Hematopoietic multipotent progenitor cell treated with erythropoietin and hydrocortisone succinate and interleukin-3 and kit ligand, for 6 days (in vitro differentiated cells): ENCODE measurements at places on chromosomes 13 and 19.

- DNase-seq: no peak
Measured at GRCh38 chr13:69654392-69654791, 453.2 kb upstream of the ATXN8OS start.

GRCh38 chr13:32008518-32009175 lies 22.9 kb upstream of the FRY start:
- no peak for DNase-seq

GRCh38 chr19:36121486-36122124 lies 6.3 kb downstream of the TBCB start:
- no peak for DNase-seq

DNA sequence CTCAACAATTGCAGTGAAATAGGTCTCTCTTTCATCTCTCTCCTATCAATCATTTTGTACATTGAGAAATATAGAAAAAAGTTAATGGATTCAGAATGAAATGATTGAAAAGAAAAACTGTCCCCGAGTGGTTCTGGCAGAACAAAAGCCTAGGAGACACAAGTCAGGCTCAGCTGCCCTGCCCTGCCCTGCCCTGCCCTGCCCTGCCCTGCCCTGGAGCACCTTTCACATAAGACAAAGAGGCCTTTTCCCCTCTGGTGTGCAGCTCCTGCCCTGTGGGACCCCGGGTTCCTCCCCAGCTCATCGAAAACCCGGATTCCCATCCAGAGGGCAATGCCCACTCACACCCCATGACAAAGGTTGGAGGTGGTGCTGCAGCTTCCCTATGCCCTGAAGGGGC lies 94.7 kb downstream of the TEX26 start:
- no peak for DNase-seq

GRCh38 chr19:12767150-12767549 lies 8.2 kb downstream of the HOOK2 start:
- DNase-seq: no peak

DNA sequence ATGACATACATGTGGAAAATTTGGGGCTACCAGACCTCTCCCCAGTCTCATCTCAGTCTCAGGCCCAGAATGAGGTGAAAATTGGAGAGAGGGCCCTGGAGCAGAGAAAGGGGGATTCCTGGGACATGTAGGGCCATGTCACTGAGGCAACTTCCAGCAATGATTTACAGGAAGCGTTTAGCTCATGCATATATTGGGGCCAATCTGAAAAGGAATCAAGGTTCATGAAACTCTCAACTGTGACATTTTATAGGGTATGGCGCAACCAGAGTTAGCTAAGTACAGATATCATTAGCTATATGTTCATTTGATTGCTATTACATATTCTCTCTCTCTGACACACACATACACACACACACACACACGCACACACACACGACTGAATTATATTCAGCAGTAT lies 86.3 kb downstream of the RNASEH2B start:
- no peak for DNase-seq

DNA sequence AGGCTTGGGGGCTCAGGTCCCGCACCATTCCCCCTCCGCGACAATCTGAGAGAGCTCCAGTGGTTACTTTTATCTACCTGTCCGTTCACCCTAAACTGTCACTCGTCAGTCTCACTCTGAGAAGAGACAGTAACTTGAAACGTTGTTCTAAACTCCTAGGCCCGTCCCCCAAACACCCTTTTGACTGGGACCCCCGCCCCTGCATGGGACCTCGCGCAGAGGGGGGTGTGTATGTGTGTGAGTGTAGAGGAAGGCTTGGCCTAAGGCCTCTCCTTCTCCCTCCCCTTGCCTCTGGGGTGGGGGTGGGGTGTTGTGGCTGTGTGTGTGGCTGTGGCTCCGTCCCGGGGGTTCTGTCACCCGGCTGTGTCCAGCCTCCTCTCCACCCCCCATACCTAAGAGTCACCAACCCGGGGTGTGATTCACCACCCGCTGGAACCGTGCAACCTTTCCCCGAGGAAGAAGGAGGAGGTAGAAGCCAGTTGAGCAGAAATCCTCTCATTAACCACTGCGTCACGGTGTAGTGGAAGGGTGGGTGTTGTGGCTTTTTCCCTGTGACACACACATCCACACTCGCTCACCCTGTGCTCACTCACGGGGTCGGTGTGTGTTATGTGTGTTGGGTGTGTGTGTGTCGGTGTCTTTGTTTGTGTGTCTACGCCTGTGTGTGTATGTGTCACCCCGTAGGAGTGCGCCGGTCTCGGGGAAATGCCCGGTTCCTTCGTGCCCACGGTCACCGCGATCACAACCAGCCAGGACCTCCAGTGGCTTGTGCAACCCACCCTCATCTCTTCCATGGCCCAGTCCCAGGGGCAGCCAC lies 2.4 kb downstream of the FOSB start:
- DNase-seq: no peak

GRCh38 chr13:30729801-30730200 lies 5.5 kb upstream of the ALOX5AP start:
- DNase-seq: no peak

DNA sequence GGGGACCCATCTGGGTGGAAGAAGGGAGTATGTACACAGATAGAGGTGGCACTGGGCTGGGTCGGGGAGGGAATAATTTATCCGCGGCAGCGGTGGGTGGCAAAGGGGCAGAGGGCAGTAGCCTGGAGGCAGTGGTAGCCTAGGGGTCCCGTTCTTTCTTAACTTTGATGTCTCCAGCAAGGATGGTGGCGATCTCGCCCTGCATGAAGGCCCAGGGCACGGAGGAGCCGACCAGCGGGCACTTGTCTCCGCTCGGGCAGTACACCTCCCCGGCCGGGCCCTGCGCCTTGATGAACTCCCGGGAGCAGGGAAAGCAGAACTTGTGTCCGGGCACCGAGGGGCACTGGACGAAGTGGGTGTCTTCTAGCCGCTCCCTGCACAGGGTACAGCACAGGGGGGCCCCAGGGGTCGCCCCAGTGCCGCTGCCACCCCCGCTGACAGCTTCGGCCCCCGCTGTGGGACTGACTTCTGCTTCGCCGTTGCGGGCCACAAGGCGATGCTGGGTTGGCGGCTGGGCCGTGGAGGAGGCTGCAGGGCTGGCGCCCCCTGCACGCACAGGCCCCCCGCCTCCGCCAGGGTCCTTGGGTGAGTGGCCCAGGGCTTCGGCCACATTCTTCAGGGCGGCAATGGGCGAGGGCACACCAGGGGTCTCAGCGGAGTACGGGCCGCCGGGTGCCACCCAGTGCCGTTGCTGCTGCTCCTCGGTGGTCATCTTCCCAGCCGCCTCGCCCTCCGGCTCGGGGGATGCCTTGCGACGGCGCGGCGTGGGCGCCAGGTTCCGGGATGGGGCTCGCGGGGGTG lies 1.9 kb downstream of the IRF2BP1 start:
- no peak for DNase-seq

GRCh38 chr13:54949735-54950134 lies 1921.1 kb downstream of the OLFM4 start:
- DNase-seq: no peak

DNA sequence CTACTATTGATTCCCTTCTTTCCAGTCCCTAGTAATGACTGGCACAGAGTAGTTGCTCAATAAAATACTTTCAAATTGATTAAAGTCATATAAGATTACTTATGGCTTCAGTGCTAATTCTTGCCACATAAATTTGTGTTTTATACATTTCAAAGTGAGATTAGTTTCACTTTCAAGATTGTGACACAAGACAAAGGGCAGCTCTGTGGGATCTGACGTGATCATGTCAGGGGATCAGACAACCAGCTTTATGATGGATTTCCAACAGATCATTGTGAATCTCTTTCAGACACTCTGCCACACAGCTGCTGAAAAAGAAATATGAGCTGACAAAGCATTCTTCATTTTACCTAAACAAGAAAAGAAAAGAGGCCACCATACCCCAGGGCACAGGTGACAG lies 73.4 kb upstream of the POMP start:
- DNase-seq: no peak

DNA sequence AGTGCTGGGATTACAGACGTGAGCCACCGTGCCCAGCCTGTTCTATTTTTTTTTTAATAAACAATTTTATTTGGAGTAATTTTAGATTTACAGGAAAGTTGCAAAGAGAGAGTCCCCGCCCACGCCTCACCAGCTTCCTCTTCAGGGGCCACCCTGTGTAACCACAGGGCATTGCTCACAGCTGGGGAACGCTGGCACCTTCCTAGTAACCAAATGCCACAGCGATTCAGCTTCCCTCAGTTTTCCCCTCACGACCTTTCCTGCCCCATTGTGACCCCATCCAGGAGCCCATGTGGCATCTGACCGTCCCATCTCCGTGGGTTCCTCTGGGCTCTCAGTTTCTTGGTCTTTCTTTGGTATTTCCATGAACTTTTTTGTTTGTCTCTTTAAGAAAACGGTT lies 83.9 kb downstream of the GNG7 start:
- DNase-seq: peak; percentile 86

GRCh38 chr19:50206191-50206590 lies 2.8 kb downstream of the MYH14 start:
- DNase-seq: no peak

- DNase-seq: no peak
Measured at GRCh38 chr19:13864046-13864666, 12.8 kb upstream of the NANOS3 start.
